ENCODE measurements at places on chromosomes 16 and 17.
A peak's percentile ranks its signal among the peaks of the same experiment; 100 is the strongest.

DNA sequence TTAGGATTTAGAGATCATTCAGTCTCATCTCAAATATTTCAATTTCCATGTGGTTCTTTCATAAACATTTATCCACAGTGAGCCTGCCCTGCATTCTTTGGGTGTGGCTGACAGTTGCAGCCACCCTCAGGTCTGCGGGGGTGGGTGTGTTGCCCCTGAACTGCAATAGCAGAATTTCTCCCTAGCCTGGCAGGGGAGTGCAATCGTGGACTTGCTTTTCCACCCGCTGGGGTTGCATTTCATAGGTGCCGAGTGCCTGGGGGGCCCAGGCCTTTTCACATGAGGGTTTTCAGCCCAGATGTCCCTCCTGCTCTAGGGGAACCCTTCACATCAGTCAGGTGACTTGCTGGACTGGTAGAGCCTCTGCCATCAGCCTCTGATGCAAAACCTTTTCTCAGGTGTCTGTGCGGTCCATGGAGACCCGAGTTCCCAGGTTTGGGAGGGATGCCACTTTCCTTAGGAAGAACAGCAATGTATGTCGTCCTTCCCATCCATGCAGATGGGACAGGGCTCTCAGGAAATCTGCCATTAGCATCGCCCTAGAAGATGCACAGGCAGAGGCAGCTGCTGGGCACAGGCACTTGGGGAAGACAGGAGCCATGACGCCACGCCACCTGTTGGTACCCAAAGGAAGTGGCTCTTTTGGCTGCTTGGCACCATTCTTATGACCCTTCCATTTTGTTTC, 2.4 kb upstream of the USP36 start:
- DNase-seq, result peak; percentile 46

GRCh38 chr16:18969855-18970240, 13.9 kb upstream of the TMC7 start:
- no peak for DNase-seq

- no peak for DNase-seq
Measured at GRCh38 chr17:50424996-50425681, 879 bp upstream of the ACSF2 start.

DNA sequence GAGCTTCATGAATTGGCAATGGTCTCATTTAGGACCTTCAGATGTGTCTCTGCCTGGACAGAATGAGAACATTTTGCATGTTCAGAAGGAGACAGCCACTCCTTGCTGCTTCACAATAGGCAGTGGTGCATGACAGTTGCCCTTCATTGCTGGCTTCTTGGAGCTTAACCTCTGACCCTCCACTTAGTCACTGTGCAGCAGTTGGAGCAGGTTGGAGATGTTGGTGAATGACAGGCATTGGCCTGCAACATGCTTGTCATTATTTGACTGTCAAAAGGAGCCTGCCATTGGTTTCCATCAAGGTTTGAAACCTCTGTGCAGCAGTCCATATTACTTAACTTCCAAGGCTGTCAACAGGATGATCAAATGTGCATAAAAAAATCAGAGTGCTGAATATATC, 22.7 kb downstream of the FTO start:
- DNase-seq, result peak; percentile 40

DNA sequence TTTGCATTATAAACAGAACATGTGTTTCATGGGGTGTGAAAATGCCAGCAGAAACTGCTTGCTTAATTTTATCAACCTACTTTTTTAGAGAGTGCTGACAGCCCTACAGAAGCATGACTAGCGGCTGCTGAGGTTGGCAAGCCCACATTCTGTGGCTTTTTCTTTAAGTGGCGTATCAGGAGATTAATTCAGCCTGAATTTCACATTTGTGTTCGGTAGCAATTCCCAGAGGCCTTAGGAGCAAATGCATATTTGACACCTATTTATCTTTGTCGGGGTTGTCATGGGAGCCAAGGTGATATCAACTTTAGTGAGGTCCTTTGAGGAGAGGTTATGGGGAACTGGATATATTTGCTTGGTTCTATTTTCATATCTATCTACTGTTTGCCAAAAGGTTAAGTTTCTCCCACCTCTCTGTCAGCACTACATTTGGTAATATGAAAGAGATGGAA, 140.9 kb downstream of the KCNJ2 start:
- DNase-seq, result no peak

- peak; percentile 57 for DNase-seq
Measured at GRCh38 chr17:71023249-71024030, 854.1 kb downstream of the KCNJ2 start.

DNA sequence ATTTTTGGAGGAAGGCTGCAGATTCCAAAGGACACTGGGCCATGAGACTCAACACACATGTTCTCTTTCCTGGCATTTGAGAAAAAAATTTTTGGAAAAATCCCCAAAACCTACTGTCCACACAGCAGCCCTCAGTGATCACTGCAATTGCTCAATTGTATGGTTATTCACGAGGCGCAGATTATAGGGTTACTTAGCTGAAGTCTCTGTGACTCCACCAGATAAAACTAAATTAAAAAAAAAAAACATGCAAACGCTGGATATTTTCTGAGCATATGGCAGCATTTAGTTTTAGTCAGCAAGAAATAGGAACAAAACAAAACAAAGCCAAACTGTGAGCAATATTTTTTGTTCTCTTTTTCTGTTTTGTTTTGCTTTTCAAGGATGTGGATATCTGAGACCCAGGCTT, 83.8 kb upstream of the FAM20A start:
- no peak for DNase-seq

- DNase-seq, result no peak
Measured at GRCh38 chr17:9763643-9764042, 27.7 kb downstream of the DHRS7C start.

DNA sequence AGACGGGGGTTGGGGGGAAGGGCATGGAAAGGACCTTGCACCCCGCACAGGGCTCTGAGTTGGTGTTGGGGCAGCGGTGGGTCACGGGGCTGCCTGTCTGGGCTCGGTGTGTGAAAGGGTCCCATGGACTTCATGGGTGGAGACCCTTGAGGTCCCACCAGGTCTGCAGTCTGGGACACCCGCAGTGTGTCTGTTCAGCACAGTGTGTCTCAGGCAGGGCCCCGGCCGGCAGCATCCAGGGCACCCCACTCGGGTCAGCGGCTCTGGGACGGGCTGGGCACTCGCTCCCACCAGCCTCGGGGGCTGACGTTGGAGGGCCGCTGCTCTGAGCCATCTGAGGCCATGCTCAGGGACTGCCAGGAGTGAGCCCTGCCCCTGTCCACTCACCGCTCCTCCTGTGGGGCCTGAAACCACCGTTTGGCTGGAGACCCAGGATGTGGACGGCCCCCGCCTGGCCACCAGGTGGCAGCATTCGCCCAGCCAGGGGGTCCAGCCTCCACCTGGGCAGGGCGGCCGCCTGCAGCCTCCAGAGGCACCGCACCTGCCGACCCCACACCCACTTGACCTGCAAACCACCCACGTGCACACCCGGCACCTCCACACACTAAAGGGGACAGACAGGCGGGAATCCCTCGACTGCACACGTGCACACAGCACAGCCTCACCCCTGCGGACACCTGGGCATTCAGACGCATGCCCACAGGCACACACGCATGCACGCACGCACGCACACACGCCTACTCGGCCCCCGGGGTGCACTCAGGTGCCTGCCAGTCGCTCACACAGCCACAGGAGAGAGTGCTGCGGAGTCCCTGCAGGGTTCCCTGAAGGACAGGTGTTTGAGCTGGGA, 10.1 kb upstream of the ZFPM1 start:
- DNase-seq, result peak; percentile 89

- peak; percentile 83 for DNase-seq
Measured at GRCh38 chr16:1182316-1182671, 29.4 kb downstream of the CACNA1H start.

DNA sequence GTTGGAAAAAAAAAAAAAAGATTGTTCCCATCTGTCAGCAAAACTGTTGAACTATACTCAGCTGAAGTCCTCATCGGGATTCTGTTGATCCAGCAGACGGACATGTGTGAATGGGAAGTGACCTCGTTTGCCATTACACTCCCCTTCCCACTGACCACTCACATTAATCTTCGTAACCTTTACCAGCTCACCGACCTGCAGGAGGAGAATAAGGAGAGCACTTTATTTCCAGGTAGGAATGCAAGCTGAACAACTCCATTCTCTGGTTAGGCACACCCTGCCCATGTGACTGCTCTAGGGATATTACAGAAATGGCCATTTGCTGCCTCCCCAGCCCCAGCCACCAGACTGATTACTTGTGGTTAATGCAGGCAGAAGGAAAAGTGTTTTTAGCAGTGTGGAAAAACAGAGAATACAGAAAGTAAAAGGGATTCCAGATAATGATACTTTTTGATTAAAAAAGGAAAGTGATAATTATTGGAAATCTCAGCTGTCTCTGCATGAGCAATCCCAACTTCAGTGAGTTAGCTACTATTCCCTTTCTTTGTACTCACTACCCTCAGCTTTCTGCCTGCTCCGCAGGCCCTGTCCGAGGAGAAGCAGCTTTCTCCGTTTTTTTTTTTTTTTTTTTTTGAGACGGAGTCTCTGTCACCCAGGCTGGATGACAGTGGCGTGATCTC, 23.6 kb upstream of the YWHAE start:
- no peak for DNase-seq

GRCh38 chr17:21131137-21131536, 4.4 kb downstream of the DHRS7B start:
- DNase-seq, result no peak

DNA sequence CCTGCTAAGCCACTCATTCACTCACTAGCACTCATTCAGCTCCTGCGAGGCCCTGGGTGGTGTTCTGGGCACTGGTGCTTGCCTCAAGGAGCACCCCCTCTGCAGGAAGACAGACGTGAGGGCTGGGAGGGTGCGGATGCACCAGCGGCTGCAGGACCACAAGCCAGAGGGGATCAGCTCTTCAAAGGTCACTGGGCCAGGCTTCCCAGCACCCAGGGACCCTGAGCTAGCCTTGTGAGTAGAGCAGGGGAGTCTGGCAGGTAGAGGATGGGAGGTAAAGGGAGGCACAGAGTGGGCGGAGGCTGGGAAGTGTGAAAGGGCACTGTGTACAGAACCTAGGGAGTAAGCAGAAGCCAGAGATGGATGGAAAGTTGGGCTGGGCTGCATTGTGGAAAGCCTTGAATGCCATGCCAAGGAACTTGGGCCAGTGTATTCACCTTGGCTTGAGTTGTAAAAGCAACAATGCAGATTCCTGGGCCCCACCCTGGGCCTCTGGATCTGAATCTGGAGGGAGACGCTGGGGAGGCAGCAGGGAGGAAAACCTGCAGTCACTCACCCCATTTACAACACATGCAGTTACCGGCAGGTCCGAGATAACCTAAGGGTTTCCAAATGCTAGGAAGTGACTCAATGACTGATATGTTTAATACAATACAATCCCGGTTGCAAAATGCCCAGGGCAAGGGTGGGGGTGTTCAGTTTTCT, 1.7 kb downstream of the IL4R start:
- DNase-seq, result no peak

- peak; percentile 70 for DNase-seq
Measured at GRCh38 chr17:44314869-44315661, 6.7 kb downstream of the RUNDC3A start.

GRCh38 chr16:24046442-24046841, 209.7 kb upstream of the CACNG3 start:
- DNase-seq, result no peak

DNA sequence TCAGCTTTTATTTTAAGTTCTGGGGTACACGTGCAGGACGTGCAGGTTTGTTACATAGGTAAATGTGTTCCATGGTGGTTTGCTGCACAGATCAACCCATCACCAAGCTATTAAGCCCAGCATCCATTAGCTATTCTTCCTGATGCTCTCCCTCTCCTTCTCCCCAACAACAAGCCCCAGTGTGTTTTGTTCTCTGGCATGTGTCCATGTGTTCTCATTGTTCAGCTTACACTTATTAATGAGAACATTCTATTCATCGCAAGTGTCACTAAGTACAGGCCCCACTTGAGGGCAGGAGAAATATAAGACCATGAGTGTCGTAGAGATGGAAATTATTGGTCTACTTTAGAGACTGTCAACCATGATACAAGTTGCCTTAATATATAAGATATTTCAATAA, 615.1 kb downstream of the CDH8 start:
- no peak for DNase-seq

- no peak for DNase-seq
Measured at GRCh38 chr17:35879773-35880654, at the start of gene CCL5. CCL5 (minus strand) TSS chr17:35880360.

- DNase-seq, result no peak
Measured at GRCh38 chr16:3651461-3652372, 2.8 kb upstream of the DNASE1 start.

DNA sequence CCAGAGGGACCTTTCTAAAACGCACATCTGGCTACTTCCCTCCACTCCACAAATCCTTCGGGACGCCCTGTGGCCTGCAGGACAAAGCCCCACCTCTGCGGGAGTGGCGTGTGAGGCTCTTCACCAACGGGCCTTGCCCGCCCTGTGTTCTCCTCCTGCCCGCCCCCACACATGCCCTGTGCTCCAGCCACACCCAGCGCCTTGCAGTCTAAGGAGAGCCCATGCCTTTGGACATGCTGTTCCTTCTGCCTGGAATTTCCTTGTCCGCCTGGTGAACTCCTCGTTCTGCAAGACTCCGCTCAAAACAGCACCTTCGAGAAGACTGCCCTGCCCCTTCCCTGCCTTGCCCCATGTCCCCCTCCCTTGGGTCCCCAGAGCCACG, 7.4 kb downstream of the ELOB start:
- DNase-seq, result no peak

Data from nephron progenitor cell (in vitro differentiated cells).